ENCODE measurements at places on chromosomes 1 and 21.
A peak's percentile ranks its signal among the peaks of the same experiment; 100 is the strongest.

DNA sequence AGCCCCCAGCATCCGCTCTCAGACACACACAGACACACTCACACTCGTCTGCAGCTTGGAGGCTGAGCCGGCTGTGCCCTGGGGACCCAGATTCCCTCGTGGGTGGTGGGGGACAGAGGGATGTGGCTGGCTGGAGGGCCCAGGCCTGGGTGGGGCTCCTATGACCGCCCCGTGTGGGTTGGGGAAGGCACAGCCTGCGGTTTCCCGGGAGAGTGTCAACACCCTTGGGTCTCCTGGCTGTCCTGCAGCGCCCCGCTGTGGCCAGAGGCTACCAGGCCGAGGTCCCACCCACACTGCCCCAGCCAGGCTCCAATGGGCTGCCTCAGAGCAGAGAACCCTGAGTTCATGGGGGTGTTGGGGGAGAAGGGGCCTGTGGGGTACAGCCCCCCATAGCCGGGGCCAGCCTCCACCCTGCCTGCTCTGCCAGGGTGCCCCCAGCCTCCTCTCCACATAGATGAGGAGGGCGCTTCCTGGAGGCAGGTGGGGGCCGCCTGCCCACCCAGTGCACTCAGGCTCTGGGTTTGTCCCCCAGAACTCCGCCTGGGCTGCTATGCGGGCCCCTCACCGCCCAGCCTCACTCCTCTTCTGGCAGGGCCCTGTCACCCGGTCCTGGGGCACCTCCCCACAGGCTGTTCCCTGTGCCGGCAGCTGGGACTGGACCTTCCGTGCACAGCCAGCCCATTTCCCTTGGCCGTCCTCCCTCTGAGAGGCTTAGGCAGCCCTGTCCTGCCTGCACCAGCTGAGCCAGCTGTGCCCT, at the start of gene TTC34:
TTC34 (minus strand) TSS at position 159 of the 757 bp plus-strand sequence. CDS start 866 bp downstream, outside the sequence.
- peak; percentile 73 for DNase-seq

- DNase-seq, result peak; percentile 62
Observed at GRCh38 chr1:108896146-108897145, 19.7 kb downstream of the GPSM2 start.

DNA sequence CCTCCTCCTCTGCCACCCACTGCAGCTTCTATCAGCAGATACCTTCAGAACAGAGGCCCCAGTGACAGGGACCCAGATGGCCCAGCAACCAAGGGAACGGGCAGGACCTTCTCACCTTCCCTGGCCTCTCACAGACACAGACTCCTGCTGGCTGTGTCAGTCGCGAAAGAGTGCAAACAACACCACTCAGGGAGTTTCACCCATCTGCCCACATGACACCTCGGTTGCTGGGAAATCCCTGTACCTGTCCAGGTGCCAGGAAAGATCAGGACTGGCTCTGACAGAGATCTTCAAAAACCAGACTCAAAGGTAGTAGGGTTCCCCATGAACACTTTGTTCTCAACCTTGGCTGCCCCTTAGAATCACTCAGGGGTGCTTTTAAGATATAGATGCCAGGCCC, 83.5 kb upstream of the HIVEP3 start:
- no peak for DNase-seq

- DNase-seq, result no peak
Observed at GRCh38 chr1:30275926-30276764, 447.2 kb downstream of the MATN1 start.

- no peak for DNase-seq
Observed at GRCh38 chr1:67987046-67987799, 63.2 kb downstream of the DIRAS3 start.

DNA sequence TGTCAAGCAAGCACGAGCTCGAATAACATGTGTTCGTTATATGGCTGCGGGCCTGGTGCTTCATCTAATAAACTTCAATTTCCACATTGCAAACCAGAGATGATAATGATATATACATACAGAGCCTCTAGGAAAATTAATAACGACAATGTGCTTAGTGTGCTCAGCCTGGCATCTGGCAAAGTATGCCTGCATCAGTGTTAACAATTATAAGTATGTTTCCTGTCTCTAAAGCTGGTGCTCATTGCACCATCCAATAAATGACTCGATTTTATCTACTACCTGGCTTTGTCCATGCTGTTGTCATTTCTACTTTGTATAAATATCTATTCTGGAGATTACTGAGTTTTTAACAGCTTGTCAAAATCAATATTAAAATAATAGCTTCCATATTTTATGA, 1402.6 kb downstream of the MRPL39 start:
- DNase-seq, result no peak

GRCh38 chr1:19151537-19151936, 58.5 kb downstream of the UBR4 start:
- no peak for DNase-seq

- no peak for DNase-seq
Observed at GRCh38 chr1:113479713-113480676, 89.7 kb downstream of the MAGI3 start.

DNA sequence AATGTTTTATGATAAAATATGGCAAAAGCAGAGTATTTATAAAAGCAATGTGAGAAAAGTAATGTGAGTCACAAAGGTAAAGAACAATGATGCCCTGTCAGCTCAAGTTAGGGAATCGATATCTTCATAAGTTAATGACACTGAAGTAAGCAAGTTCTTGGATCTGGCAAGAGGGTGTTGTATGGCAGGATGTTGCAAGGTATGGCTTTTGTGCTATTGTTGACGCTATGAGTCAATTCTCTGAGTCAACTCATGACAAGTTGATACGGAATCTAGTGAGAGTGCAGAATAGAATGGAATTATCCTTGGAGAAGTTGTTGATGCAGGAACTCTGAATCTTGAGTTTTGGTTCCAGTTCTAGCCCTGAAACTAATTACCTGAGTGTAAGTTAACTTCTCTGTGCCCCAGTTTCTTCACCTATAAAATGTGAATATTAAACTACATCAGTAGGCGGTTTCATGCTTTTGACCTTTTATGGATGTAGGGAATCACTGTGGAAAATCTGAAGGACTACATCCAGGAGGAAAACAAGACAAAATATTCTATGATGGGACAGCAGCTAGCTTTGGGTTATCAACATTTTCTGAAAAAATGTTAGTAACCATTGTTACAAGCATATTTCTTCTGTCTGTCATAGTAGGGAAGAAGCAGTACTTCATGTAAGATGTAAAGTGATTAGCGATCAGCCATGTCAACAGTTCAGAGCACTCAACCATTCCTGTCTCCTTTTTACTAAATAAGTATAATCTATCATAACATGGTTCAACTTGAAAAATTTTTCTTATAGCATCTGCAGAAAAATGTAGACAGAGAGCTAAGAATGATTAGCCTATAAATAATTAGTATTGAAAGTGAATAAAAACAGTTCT, 96.9 kb downstream of the ATP6V1G3 start:
- no peak for DNase-seq

DNA sequence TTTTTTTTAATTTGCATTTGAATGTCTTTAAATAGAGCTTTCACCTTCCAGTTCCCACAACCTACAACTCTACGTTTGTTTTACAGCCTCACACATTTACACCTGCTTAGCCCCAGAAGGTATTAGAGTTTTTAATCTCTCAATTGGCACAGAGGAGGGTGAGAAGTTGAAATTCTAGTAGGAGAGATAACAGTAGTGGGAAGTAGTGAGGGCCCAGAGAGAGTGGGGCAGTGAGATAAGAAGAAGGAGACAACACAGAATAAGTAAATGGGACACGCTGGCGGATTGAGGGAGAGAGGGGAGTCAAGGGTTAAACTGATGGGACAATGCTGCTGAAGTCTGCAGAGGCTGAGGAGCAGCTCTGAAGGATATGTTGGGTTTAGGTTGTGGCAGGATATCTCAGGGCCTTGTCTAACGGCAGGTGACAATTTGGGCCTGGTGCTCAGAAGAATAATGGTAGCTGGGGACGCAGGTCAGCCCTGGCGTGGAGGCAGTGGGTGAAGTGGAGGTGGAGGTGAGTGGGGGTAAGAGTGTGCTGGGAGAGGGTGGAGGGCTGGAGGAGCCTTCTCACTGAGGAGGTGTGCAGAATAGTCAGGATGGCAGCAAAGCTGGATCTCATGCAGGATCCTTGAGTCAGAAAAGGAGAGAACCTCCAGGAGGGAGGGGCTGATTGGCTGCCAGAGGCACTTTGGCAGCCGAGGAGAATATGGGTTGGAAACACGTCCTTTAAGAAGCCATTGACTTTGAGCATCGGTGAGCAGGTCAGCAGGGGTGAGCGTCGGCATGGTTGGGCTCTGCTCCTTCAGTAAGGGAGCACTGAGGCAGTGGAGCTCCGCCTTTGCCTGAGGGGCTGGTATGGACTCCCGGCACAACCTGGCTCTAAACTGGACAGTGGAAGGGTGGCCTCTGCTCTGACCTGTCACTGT, 72.9 kb downstream of the SYT6 start:
- no peak for DNase-seq

DNA sequence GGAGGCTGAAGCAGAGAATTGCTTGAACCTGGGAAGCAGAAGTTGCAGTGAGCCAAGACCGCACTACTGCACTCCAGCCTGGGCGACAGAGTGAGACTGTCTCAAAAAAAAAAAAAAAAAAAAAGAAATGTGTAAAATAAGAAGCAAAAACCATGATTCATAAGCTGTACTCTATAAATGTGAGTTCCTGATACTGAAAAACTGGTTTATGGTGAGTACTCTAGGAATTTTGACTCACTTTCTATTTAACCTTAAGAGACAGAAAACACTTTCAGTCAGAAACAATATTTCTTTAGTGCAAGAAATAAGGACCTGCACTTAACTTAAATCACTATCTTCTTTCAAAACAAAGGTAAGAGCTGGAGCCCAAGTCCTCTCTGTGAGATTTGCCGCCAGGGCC, 19.9 kb upstream of the POU2F1 start:
- no peak for DNase-seq

DNA sequence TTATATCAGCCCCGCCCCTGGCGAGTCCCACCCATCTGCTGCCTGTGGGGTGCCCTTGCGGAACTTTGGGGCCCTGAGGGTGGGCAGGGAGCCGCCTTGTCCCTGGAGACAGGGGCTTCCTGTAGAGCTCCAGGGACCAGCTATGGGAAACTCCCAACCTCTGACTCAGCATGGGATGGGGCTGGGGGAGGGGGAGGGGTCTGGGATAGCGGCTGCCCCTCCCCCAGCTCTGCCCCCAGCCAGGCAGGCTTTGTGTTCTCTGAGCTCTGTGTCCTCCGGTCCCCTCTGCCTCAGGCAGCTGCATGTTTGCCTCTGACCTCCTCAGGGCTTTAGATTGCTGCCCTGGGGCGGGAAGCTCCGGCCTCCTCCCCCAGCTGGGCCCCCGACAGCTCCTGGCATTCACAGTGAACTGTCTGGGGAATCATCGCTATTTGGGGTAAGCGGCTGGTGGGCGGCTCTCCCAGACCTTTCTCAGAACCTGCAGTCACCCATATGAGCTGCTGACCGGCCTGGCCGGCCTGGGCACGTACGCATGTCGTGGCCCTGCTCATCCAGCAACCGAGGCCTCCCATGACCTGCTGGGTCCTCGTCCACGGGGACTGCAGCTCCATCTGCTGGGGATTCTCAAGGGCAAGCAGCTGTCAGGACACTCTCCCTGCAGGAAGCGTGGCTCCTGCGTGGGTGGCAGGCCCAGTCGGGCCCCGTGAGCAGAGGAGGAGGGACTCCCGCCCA, 17.1 kb downstream of the ARHGEF16 start:
- DNase-seq, result peak; percentile 76

GRCh38 chr1:88736633-88737248, 52.7 kb downstream of the PKN2 start:
- peak; percentile 86 for DNase-seq

DNA sequence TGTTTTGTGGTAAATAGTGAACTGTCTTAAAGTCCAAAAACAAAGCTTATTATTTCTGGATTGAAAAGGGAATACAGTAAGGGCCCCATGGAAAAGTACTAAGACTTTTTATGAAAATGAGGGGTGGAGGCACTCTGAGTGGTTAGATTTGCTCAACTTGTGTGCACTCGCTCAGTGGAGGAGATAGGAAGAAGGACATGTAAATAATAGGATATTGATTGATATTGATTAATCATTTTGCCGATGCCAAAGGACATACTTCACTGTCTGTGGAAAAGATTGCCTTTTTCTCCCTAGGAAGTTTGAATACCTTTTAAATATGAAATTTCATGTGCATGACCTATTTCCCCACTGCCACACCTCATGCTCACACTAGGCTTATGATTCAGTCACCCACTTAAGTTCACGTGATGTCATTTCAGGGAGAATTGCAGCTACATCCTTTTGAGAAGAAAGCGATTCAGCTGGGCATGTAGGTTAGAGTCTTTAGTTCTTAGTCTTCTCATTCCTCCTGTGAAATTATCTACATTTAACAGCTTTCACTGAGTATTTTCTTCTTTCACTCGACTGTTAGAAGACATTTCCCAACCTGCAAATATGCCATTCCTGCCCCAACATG, 5.0 kb downstream of the MTR start:
- no peak for DNase-seq

GRCh38 chr1:5717031-5717682, 275.1 kb downstream of the NPHP4 start:
- no peak for DNase-seq

DNA sequence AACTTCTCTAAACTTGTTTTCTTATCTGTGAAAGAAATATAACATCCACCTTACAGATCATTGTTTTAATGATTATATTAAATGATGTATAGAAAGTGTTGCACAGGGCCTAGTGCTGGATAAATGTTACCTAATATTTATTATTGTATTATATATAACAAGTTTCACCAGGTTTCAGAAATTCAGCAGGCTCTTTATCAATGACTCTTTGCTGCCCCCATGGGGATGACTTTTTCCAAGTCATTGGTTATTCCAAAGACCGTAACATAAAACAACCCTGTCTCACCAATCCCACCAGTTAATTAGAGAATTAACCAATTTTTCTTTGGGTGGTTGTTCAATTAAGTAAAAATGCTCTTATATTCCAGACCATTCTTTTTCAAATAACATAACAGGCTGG, 7.3 kb upstream of the DEDD start:
- peak; percentile 81 for DNase-seq

DNA sequence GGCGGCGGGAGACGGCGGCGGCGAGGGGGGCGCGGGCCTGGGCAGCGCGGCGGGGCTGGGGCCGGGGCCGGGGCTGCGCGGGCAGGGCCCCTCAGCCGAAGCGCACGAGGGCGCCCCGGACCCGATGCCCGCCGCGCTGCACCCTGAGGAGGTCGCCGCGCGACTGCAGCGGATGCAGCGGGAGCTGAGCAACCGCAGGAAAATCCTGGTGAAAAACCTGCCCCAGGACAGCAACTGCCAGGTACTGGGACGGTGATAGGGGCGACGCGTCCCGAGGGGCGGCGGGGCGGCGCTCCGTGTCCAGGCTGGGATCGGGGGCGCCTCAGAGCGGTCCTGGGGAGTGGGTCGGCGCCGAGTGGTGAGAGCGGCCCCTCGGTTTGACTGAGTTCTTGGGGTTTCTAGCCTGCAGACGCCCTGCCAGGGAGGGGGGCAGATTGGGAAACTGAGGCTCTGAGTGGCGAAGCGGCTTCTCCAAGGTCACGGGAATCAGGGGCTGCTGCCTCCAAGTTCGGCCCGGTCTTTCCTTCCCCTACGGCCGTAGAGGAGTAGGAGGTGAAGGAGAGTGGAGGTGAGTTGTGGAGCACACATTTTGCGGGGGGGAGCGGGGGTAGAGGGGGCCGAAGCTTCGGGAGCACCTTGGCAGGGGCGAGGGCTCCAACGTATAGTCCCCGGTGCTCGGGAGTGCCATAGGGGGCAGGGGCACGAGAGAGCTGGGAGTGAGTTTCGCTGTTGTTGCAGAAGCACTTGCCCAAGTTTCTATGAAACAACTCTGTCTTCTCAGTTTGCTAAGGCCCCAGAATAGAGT, 508 bp downstream of the RAVER2 start:
- DNase-seq, result peak; percentile 49

- no peak for DNase-seq
Observed at GRCh38 chr1:246837418-246838117, 94.2 kb downstream of the AHCTF1 start.
